Tibial artery (tissue), 4 donors: ENCODE measurements at places on chromosomes 11 and 22.

GRCh38 chr11:1291295-1292017 lies 18.0 kb downstream of the TOLLIP start:
- DNase-seq = peak; percentile 57

GRCh38 chr11:8649361-8649760 lies 33.1 kb downstream of the TRIM66 start:
- DNase-seq = no peak

GRCh38 chr22:49244466-49245420 lies 582.9 kb downstream of the BRD1 start:
- DNase-seq = peak; percentile 11

DNA sequence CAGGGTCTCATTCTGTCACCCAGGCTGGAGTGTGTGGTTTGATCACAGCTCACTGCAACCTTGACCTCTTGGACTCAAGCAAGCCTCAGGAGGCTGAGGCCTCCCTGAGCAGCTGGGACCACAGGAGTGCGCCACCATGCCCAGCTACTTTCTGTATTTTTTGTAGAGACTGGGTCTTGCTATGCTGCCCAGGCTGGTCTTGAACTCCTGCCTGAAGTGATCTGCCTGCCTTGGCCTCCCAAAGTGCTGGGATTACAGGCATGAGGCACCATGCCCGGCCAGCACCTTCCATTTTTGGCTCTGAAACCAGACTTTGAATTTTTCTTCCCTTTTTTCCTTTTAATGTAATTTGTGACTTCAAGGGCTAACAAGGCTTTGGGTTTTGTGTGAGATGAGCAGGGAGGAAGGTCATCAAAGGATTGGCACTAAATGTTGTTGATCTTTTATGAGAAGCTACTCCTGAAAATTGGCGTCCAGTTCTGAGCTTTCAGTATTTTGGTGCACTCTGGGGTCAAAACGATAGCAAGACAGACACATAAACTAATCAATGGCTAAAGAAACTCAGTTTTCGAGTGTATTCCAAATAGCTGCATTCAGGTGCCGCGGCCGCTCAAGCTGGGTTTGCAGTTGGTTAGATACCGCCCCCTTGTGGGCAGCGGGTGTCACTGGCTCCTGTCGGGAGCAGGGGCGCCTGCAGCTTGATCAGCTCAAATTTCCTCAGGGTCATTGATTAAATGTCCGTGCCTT lies 51.9 kb upstream of the CLMP start:
- peak; percentile 82 for DNase-seq

GRCh38 chr11:74871037-74871436 lies 77.9 kb downstream of the XRRA1 start:
- no peak for DNase-seq

DNA sequence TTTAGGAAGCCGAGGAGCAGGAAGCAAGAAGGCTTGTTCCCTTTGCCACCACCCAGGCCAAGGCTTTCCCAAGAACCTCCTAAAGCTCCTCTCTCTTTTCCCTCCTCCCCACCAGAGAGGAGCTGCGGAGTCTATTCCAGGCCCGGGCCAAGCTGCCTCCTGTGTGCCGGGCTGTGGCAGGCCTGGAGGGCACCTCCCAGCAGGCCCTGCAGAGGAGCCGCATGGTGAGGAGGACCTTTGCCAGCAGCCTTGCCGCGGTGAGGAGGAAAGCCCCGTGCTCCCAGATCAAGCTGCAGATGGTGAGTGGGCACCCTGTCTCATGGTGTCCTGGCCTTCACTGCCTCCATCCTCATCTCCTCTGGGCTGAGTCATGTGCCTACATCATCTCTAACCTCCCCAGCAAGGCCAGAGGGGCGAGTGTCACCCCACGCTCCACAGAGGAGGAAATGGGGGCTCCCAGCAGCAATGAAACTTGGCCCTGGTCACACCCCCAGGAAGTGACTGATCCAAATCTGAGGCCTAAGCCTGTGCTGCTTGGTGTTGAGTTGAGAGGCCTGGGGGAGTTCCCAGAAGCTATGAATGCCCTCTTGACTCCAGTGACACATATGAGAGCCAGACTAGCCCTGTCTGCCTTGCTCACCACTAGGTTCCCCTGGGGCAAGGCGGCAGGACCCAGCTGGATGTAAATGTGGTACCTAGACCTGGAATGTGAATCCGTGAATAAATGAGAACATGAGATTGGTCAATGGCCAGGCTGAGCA lies 104.2 kb downstream of the MYO18B start:
- DNase-seq = no peak

DNA sequence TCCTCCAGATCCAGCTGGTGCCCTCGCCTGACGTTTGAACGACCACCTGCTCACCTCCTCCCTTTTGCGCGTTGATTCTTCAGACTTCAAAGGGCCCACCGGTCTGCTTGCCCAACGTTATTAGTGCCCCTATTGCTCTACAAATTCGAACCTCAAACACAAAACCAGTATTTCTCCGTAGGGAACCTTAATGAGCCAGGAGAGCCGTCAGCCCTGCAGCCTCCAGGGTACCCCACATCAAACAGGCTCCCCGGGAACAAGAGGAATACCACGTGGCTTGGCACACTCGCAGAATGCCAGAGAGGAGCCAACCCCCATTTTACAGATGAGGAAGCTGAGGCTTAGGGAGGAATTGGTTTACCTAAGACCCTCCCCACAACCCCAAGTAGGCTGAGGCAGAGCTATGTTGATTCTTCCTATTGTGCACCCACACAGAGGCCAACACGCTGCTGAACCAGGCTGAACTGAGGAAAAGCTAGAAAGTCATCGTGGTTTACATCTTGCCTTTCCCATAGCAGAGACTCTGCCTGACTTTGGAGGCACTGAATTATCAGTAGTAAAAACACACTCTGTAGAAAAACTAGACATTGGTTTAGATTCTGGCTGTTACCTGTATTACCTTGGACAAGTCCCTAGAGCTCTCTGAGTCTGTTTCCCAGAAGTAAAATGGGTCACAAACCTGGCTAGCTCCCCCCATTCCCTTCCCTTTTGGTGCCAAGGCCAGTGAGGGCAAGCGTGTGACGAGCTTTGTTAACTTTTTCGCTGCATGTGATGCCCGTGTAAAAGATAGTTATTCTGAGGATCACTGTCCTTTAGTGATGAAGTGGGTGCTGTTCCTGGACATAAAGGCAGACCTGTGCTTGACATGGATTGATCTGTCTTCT lies 764 bp downstream of the TKFC start:
- no peak for DNase-seq

GRCh38 chr22:22770280-22770871 lies 117.2 kb upstream of the IGLL5 start:
- DNase-seq = peak; percentile 38

GRCh38 chr11:7592711-7593110 lies 78.9 kb downstream of the PPFIBP2 start:
- peak; percentile 76 for DNase-seq

- no peak for DNase-seq
Observed at GRCh38 chr11:63845303-63845702, 6.4 kb downstream of the MARK2 start.

DNA sequence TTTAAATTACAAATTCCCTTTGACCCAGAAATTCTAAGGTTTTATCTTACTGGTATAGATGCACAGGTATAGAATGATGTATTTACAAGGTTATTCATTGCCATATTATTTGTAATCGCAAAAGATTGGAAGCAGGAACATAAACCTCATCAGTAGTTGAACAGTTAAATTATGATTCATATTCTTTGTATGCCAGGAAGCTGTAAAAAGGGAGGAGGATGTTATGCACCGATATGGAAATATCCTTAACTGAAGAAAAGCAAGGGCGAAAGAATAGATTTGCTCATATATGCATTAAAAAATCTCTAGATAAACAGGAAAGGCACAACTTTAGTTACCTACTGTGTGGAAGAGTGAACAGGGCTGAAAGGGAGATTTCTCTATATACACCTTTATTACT lies 36.7 kb downstream of the PPFIA1 start:
- no peak for DNase-seq

GRCh38 chr11:82184966-82185365 lies 548.7 kb downstream of the FAM181B start:
- DNase-seq = no peak

DNA sequence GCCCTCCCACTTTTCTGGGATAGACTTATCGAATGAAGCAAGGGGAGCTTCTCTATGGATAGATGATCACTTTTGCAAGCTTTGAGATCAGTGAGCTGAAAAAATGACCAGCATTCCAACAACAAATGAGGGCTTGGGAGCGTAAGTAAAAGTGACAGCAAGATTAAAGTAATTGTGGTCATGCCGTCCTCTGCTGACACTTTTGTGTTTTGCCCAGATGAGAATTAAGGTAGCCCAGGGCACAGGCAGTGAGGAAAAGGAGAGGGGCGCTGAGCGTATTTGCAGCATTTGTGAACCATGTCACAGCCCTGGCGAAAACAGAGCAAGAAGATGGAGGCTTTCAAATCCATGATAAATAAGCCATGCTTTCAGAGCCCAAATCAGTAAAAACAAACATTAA lies 24.6 kb upstream of the TMA7B start:
- no peak for DNase-seq

DNA sequence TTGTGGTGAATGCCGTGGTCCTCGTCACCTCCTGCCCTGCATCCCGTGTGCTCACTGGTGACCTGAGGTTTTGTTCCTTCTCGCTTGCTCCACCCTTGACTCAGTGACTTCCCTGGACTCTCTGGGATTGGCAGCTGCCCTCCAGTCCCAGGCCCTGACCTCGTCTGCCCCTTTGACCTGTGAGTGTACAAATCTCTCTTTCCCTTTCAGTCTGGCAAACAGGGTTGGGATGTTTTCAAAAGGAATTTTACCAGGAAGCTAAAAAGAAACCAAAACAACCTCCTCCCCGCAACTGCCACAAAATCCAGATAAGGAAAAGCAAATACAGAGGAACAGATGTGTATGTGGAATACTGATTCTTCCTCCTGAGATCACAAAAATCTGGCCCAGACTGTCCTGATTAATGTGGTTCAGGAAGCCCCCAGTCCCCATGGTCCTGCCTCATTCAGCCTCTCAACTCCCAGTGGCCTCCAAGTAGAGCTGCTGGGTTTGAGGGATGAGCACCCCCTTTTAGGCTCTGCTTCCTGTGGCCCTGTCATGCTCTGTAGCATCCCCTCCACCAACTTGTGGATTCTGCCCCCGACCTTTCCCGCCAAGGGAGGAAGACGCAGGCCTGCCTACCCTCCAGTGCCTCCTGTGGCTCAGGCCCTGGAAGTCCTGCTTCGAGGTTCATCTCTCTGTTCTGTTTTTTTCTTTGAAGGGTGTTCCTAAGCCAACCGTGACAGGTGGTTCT lies 15.2 kb downstream of the ROBO4 start:
- peak; percentile 68 for DNase-seq

GRCh38 chr11:117058761-117059261 lies 39.4 kb downstream of the SIK3 start:
- no peak for DNase-seq

DNA sequence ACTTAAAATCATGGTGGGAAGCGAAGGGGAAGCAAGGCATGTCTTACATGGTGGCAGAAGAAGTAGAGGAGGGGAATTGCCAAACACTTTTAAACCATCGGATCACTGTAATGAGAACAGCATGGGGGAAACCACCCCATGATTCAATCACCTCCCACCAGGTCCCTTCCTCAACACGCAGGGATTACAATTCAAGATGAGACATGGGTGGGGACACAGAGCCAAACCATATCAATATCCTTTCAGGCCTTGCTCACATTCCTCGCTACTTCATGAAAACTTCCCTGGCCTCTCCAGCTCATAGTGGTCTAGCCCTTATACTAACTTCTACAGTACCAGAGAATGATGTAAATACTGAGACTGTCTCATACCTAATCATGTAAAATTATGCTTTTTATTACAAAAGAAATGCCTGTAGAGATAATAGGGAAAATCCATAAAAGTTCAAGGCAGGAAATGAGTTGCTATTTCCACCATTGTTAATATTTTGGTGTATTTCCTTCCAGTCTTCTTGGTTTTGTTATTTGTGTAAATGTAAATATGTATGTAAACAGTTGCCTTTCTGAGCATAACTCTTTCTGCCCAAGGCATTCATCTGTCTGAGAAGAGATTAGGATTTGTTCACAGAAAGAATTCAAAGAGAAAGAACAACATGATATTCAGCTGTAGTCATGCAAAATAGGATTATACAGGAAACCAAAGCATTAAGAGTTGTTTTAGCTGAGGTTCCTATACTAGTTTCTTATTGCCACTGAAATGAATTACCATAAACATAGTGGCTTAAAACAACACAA lies 104.3 kb upstream of the LDLRAD3 start:
- DNase-seq = no peak

DNA sequence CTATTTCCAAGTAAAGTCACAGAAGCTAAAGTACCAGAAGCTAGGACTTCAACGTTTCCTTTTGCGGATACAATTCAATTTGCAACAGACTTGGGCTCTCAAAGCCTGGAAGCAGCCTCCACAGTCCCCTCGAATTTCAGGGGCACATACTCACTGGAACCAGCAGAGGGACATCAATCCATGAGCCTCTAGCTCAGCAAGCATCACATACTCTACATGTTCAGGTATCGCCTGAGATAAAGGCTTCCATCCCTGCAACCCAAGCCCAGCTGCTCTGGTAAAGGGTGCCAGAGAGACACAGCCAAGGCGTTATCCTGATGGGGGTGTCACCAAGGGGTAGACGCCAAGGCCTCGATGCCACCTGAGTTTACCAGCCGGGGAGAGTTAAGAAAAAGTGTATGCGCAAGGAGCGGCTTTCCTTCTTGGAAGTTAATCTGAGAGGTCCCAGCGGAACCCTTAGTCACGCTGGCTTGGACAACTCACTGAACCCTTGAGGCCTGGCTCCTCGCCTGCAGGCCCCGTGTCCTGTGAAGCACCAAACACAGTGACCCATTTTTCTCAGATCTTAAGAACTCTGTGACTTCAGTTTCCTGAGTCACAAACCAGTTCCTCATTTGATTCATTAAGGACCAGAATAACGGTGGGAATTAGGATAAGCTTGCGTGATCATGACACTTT lies 13.0 kb downstream of the LTO1 start:
- DNase-seq = no peak

DNA sequence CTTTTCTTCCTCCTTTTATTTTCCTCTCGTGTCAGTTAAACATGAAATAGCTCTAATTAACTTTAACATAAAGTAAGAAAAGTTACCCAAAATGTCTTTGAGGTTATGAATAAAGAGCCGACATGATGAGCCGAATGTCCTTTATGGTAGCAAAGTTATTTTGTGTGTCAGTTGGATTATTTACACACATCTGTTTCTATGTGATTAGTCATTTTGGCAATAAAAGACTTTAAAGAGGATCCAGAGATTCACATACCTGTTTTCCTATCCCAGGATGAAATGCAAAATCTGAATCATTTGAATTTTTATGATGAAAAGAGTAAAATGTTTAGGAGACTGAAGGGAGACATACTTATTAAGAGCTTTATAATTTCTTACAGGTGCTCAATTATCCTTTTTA lies 34.0 kb upstream of the TECTA start:
- no peak for DNase-seq

GRCh38 chr22:31308181-31308580 lies 15.9 kb upstream of the PIK3IP1 start:
- no peak for DNase-seq

- peak; percentile 11 for DNase-seq
Observed at GRCh38 chr11:64458997-64459396, 100.0 kb downstream of the RPS6KA4 start.

- DNase-seq = no peak
Observed at GRCh38 chr11:28504555-28505110, 396.4 kb downstream of the METTL15 start.
